ENCODE measurements at places on chromosomes 7 and 10.

DNA sequence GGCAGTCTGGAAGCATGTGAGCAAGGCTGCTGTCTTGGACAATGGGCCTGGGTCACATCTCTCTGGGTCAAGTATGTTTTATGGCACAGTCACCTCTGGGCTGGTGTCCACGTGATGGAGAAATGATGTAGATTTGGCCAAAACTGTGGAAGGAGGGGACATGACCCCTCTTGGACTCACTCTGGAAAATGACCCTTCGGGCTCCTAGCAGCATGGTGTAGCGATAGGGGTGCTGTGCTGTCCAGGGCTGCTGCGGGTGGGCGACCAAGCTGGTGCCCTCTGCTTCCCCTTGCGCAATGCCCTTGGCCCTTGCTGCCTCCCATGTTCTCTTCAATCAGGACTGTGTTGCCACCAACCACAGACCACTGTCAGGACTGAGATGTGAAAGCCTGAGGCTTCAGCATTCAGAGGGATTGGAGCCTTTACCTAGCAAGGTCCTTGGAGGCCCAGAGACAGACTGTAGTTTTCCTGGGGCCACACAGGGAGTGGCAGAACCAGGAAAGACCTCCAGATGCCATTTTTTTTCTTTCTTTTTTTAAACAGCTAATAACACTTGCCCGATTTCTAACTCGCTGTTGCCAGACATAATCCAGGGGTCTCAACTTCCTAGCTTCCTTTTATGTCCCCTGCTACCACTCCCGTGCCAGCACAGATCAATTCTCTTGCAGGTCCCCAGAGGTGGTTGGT, 6.1 kb downstream of the CYP26A1 start:
- no peak for DNase-seq

DNA sequence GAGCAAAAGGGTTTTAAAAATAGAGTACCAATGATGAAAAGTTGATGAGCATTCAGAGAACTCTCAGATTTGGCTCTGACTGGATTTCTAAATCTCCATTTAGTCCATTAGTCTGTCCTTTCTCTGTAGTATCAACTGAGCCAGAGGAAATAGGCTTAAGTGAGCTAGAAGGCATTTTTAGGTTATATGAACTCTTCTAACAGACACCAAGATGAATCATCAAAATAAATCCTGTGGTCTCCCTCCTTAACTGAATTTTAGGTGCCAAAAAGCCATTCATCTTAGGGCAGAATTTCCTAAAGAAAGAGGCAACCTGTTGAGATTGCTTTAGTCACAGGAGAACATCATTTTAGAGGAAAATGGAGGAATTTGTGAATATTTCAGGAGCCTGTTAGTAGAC, 305.1 kb downstream of the AUTS2 start:
- DNase-seq: no peak

DNA sequence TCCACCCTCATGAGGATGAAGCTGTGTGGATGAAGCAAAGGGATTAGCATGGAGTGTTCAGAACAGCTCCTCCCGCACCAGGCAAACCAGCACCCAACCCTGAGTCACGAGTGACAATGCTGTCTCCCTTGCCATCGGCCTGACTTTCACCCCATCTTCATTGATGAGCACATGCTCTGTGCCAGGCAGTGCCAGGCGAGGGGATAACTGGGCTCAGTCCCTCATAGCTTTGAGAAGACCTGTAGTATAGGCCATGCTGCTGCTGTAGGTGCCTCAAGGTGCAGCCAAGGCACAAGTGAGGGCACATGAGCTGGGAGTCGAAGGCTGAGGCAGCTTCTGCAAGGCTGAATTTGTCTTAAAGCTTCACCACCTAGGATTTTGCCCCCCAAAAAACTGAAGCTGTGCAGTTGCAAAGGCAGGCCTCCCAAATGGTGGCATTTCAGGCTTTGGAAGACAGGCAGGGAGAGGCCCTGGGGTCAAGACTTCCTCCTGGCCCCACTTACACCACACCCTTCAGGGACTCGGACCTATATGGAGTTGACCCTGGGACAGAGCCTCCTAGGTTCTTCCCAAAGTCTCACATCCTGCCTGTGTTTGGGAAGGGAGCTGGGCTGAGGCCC, 54.2 kb upstream of the GDF10 start:
- no peak for DNase-seq

- no peak for DNase-seq
These were observed 28.2 kb upstream of the PAX2 start for GRCh38 chr10:100717166-100717565.

- no peak for DNase-seq
These were observed 236.2 kb downstream of the TCERG1L start for GRCh38 chr10:131075218-131075770.

GRCh38 chr10:19014034-19014433, 34.6 kb upstream of the MALRD1 start:
- no peak for DNase-seq

- DNase-seq: no peak
These were observed 35.3 kb downstream of the RASGEF1A start for GRCh38 chr10:43231523-43232078.

DNA sequence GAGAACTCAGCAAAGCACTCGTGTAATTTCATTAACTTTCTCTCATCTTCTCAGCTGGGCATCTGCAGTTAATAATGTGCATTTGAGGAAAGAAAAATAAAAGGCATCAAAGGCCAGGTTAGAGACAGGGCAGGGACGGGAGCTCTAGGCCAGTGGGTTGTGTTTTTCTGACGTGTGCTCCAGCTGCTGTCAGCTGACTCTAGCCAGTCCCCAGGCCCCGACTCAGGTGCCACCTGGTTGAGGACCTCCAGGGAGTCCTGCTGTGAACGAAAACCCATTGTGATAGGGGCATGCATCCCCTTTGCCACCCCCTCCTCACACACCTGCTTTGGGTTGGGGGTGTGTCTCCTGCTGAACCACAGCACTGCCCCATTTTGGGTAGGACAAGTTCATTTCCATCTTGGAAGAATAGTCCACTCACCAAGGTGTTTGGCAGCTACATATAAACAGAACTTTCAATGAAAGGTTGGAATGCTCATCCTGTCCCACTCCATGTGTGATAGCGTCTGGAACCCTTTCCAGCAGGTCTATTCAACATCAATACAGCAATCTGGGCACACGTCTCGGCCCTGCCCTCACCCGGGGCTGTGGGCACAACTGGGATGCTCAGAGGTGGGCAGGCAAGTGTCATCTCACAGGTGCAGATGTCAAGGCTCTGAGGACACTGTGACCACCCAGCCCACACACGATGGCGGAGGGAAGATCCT, 146.1 kb upstream of the FAM20C start:
- no peak for DNase-seq

- no peak for DNase-seq
These were observed 18.6 kb upstream of the DLX5 start for GRCh38 chr7:97043281-97043680.

DNA sequence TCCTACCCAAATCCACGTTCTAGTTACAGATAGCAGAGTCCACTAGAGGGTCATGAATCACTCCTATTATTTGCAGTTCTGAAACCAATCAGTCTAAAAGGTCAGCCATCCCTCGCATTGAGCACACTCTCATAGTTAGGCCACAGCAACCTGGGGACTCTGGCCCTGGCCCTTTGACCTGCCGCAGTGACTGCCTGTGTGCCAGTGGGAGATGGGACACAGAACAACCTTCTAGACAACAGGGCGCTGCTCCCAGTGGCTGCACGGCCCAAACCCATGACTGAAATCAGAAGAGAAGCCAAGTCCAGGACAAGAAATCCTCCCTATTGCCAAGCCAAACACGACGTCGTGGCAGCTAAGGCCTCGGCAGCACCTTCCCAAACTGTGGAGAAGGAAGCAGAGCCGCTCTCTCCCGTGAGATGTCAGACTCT, 158.5 kb downstream of the HERPUD2 start:
- no peak for DNase-seq

GRCh38 chr10:64708884-64709681, 1187.9 kb downstream of the REEP3 start:
- DNase-seq: no peak

DNA sequence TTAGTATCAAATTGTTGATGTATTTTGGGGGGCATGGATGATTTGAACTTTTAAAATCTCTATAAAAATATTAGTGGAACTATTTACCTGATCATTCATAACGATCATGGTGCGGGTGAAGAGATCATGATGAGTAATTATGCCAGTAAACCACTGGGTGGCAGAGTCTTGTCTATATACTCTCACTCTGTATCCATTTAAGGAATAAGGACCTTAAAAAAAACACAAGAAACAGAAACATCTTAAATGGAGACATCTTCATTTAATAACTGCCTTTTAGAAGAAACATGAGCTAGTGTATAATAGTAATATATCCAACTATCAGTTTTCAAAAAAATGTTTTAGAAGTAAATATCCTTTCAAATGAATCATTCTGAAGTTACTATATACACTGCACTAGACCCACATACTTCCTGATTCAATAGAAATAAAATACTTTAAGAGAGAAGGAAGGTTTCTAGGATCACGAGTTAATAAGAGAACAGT, 84.0 kb downstream of the NRBF2 start:
- DNase-seq: peak; percentile 4

DNA sequence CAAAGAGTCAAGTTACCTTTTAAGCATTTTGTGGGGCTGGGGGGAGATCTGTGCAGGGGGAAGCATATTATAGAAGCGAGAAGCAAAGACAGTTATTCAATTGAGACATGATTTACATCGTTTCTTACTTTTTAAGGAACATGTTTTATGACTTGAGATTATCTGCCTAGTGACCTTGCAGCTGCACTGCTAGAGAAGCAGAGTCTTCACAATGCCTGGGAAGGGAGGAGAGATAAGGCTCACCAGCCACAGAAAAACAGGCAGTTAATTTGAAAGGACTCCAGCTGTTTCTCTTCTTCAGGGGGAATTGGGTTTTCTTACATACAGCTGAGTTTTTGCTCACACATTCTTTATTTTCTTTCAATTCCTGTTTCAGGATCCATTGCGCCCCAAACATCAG, 31.0 kb downstream of the PHYH start:
- DNase-seq: no peak

GRCh38 chr10:100022403-100022802, 12.7 kb upstream of the DNMBP start:
- no peak for DNase-seq

DNA sequence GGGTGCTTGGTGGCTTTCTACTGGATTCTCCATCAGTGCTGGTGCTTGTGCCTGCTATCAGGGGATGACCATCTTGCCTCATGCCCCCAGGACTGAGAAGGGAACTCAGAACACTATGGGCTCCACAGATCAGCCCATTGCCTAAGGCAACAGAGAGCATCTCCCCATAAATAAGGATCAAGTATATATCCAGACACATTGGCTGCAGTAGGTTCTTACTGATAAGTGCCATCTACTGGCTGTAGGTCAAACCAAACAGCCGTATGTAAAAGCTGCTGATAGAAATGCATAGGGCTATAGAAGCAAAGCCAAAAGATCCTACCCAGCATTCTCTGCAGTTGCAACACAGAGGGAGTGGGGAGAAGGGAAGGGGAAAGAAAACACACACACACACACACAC, 153.7 kb downstream of the CDK14 start:
- no peak for DNase-seq

- DNase-seq: no peak
These were observed 27.2 kb downstream of the SCD start for GRCh38 chr10:100374200-100374655.

- DNase-seq: no peak
These were observed 141.7 kb upstream of the COL1A2 start for GRCh38 chr7:94252971-94253370.

- DNase-seq: no peak
These were observed 51.6 kb upstream of the IL6 start for GRCh38 chr7:22675421-22675820.

- no peak for DNase-seq
These were observed 131.1 kb upstream of the CHST15 start for GRCh38 chr10:124224331-124225028.

DNA sequence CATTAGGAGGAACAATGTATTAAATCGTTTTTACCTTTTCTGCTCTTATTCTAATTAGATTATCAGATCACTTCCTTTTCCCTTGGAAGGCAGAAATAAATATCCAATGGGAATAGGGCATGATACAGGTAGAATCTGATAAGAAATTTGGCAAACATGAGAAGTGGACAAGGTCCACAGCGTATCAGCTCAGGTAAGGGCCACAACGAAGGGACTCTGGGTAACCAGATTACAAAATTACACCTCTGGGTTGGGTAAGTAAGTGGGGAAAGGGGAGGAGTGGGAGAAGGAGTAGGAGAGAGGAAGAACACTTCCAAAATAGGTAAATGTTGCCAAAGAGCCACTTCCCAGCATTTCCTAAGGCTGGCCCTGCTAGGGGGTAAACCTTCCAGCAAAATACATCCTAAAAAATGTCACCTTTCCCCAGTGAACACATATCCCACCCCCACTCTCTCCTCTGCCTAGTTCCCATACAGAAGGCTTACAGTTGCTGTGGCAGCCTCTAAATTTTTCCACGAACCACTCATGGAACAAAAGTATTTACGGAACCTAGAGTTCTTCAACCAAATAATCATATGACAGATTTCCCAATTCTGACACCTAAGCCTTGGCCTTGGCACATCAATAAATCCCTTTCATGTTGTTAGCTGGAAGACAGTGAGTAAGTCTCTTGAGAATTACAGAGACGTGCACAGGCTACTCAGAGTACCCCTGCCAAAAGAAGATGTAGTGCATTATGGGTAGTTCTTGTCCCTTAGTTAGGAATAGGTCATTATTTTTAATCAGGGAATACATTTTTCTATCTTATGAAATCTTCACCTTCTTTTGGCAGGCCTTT, 51.5 kb upstream of the DLX6 start:
- DNase-seq: no peak

GRCh38 chr7:150719960-150720891, 3.8 kb downstream of the GIMAP1 start:
- no peak for DNase-seq

DNA sequence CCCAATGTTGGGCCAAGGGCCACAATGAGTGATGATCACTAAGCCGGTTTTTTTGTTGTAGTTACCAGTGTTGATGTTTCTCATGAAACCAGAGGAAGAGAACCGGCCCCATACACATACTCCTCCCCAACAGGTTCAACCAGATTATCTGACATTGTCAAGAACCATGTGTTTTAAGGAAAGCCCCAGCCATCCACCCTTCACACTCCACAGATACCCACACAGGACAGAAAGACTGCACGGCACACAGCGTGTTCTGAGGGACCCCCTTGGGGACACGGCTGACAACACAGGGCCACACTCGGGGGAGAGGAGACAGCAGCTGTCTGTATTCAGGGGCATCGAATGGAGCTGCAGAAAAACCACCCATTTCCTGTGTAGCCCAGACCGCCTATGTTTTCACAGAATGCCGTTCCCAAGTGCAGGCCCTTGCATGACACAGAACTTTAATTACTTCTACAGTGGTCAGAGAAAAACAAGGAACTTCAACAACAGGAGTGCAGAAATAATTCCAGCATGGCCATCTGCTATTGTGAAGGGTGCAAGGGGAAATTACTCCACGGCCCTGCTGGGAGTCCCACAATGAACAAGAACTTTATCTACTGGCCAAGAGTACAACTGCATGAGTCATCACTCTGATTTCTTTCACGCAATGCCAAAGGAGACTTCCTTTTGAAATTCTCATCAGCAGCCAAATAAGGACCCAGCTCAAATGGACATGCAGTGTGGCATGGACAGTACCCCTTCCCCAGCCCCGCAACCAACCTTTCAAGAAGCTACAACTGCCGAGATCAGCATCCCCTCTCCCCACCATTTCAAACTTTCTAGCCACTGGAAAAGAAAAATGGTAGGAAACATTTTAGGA, 2.3 kb downstream of the KLF6 start:
- DNase-seq: no peak

All from NCI-H1930 (cell line).